ENCODE measurements at places on chromosomes 7 and 10.

- no peak for DNase-seq
Measured at GRCh38 chr7:47594406-47594805, 12.5 kb upstream of the TNS3 start.

DNA sequence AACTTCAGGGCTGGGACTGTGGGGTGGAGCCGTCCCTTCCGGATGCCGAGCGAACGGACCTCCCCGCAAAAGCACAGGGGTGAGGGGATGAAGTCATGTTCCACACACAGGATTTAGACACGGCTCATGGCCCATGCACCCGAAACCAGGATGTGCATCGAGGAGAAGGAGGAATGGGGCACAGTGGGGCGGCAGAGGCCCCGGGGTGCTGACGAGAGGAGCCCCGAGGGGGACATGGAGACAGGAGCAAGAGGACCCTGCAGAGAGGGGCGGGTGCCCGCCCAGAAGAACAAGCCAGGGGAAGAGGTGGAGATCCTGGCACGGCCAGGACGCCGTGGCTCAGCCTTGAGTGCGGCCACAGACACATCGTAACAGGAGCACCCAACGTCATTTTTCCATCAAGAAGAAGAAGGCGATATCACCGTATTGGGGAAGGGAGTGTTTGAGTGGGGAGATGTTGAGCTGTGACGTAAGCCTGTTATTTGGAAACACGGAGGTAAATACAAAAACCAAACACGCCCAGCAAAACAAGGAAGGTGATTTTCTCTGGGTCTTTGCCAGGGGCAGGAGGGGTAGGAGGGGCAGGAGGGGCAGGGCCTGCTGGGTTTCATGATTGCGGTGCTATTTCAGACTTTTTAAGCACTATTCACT lies 25.3 kb upstream of the FOXL3 start:
- no peak for DNase-seq

DNA sequence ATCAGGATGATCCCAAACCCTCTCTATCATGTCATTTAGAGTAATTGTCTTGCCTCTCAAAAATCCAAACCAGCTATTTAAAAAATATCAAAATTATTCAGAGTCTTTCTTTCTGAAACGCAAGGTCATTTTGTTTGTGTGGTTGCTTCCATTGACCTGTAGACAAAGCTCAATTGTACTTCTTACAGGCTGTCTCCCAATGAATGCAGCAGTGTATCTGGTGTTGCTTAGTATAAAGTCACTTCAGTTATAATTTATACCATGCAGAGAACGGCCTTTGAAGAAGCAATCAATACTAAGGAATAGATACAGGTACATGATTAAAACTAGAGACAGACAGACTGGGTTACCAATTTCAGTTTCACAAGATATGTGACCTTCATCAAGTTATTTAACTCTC lies 80.9 kb downstream of the DOCK4 start:
- DNase-seq, result no peak

DNA sequence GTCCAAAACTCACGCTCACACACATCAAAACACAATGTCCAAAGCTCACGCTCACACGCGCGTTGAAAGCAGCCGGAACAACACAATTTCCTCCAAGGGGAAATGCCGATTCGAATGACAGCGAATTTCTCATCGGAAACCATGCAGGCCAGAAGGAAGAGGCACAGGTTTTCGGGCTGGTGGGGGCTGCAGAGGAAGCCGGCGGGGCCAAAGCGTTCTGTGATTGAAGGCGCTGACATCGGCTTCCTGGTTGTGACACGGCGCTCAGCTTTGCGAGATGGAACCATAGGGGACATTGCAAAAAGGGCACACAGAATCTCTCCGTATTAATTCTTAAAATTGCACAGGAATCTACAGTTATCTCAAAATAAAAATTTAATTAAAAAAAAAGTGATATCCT lies 61.3 kb downstream of the FOXL3 start:
- DNase-seq, result no peak

GRCh38 chr7:43164757-43165156 lies 52.3 kb downstream of the HECW1 start:
- DNase-seq, result no peak

GRCh38 chr10:28160866-28161405 lies 141.9 kb downstream of the MPP7 start:
- no peak for DNase-seq

DNA sequence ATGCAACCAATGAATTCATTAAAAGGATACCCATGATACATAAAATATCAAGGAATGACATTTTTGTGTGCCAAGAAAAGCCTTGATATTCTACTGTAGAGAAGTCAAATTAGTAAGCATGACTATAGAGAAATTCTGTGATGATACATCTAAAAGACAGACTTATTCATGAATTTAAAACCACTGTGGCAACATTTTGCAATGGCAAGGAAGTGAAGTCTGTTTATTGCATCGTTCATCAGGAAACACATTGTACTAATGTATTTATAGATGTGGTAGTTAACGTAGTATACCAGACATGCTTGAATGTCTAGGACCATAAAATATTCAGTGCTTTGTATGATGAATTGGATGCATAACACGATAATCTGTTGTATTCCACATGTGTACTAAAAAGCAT lies 9.3 kb upstream of the CLEC5A start:
- no peak for DNase-seq

GRCh38 chr10:78371136-78371535 lies 337.5 kb downstream of the RPS24 start:
- no peak for DNase-seq

GRCh38 chr7:106729720-106730385 lies 68.9 kb upstream of the CCDC71L start:
- no peak for DNase-seq

DNA sequence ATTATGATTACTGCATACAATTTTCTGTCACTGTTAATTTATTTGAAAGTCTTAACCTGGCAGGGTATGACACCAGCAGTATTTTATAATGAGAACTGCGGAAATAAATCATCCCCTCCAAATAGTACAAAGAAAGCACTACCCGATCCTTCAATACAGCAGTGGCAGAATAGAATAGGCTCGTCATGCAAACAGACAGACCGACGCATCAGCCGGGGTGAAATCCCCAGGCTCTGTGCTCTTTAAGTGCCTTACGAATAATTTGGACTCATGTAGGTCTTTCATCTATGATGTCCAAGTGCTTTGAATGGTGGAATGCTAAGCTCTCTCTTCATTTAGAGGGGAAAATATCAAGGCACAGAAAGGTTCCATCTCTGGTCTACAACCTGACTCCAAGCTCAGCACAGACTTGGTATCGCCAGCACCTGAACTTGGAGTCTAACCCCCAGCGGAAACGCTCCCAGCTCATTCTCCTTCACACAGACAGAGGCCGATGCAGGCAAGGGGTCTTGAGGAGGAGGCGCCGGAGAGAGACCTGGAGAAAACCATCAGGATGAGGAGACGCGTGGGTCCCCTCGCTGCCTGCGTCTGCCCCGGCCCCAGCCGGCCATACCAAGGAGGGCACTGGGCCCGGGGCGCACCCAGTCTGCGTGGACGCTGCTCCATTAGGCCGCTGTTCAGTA lies 568.1 kb upstream of the MKI67 start:
- DNase-seq, result no peak

- DNase-seq, result no peak
Measured at GRCh38 chr7:149422162-149422913, 38.5 kb downstream of the ZNF777 start.

GRCh38 chr10:7035126-7035761 lies 375.6 kb downstream of the SFMBT2 start:
- no peak for DNase-seq

GRCh38 chr10:10796774-10797415 lies 220.8 kb upstream of the CELF2 start:
- no peak for DNase-seq

GRCh38 chr7:98054585-98054984 lies 52.1 kb upstream of the LMTK2 start:
- no peak for DNase-seq

DNA sequence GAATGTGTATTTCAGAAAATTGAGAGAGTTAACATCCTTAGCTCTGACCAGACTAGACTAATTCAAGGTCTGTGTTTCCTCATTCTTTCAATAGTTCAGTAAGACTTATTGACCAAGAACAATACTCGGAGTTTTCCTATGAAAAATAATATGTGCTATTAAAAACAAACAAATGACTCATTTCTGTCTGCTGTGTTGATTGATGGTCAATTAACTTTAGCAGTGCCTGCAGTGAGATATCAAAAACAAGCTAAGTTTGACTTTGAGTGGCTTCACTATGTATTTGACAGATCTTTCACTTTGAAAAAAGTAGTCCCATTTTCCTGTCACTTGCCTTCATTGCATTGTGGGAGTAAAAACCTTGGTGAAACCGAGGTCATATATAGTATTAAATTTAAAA lies 91.0 kb downstream of the GNAT3 start:
- DNase-seq, result no peak

GRCh38 chr10:73877533-73878160 lies 3.3 kb upstream of the CAMK2G start:
- no peak for DNase-seq

DNA sequence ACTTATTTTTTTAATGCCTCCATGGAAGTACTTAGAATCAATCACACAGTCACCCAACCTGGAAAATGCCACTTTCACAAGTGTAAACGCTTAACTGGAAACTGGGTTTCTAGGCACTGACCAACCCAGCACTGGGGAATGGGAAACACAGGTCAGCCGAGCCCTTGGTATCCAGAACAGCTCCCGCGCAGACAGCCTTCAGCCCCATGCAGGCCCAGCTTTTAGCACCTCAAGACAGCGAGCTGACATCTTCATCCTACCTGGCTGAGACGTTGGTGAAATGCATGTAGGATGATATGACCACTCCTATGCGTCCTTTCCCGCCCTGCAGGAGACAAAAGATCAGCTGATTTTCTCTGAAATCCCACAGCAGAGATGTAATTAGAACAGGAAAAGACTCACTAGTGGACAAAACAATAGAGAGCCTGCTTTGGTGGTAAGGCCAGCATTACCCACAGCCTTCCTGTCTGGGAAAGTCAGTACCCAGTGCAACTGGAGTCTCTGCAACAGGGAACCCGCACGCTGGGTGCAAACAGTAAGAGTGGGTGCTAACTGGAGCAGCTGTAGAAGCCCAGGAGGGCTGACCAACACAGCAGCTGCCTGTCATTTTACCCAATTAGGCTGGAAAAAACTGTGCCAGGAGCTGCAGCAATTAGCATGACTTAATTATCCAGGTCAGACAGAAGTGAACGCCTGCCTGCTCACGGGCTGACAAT lies 153.7 kb downstream of the TNS3 start:
- DNase-seq, result no peak

DNA sequence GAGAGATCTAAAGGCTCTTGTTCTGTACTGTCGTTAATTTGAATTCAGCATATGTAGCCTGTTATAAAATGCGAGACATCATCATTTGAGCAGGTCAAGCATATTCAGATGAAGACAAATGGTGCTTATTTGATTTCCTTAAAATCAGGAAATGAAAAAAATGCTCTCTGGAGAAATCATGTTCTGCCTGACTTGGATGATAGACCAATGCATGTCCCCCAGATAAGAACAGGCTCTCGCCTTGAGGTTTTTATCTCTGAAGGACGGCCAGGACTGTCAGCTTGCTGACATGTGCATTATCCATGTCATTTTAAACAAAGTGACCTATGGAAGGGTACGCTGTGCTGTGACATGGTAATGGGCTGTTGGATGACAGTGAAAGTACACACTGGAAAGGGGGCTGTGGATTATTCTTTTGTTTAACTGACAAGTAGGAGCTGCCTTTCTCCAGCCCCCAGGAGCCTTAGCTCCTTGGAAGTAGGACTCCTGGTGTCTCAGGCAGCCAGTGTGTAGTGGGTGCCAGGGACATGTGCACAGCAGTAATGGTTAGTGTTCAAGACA lies 695.1 kb upstream of the GALNT17 start:
- DNase-seq, result no peak

- no peak for DNase-seq
Measured at GRCh38 chr10:131537281-131537680, 225.8 kb upstream of the TCERG1L start.

All from esophagus squamous epithelium (tissue), 5 donors.